Right atrium auricular region (tissue), 2 donors: ENCODE measurements at places on chromosomes 4 and X.

DNA sequence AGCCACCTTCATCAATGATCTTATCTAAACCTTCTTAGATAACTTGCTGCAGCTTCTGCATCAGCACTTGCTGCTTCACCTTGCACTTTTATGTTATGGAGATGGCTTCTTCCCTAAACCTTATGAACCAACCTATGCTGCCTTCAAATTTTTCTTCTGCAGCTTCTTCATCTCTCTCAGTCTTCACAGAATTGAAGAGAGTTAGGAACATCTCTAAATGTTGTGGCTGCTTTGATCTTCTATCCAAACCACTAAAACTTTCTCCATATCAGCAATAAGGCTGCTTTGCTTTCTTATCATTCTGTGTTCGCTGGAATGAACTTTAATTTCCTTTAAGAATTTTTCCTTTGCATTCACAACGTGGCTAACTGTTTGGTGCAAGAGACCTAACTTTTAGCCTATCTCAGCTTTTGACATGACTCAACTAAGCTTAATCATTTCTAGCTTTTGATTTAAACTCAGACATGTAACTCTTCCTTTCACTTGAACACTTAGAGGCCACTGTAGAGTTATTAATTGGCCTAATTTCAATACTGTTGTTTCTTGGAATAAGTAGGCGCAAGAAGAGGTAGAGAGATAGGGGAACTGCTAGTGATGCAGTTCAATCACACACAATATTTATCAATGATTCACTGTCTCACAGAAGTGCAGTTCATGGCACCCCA is 36.1 kb upstream of the CORIN start:
- no peak for DNase-seq

- no peak for DNase-seq
These were observed 231.0 kb downstream of the LDB2 start for GRCh38 chr4:16667464-16667863.

GRCh38 chr4:91751961-91752360 is 551.8 kb upstream of the GRID2 start:
- no peak for DNase-seq

GRCh38 chr4:147682755-147683154 is 1.2 kb downstream of the PRMT9 start:
- no peak for DNase-seq

GRCh38 chrX:65203545-65203944 is 227.3 kb upstream of the ZC4H2 start:
- no peak for DNase-seq

GRCh38 chr4:186342582-186342981 is 76.6 kb downstream of the F11 start:
- DNase-seq = no peak

GRCh38 chr4:126306152-126306869 is 991.6 kb downstream of the FAT4 start:
- DNase-seq = peak; percentile 67

DNA sequence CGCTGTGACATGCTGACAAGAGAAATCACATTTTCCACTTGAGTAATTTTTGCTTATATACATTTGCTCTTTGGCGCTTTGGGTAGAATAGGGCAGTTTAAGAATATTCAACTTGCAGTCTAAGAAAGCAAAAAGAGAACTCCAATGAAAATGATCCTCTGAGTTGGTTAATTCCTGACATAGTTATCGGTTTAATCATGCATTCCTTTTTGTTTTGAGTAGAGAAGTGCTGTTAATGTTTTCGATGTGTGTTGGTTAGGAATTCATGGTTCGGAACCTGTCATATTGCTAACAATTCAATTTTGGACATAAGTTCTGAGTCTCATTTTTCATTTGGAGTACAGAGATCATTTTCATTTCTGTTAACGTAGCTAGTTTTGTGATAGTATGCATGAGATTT is 700.6 kb upstream of the PITX2 start:
- no peak for DNase-seq

GRCh38 chrX:130799393-130799792 is 103.6 kb downstream of the ENOX2 start:
- no peak for DNase-seq

GRCh38 chrX:13208281-13208935 is 111.4 kb downstream of the ATXN3L start:
- no peak for DNase-seq

GRCh38 chr4:151436093-151436518 is 27.1 kb downstream of the FHIP1A start:
- no peak for DNase-seq

- no peak for DNase-seq
These were observed 48.1 kb downstream of the DCLK2 start for GRCh38 chr4:150126201-150126863.

DNA sequence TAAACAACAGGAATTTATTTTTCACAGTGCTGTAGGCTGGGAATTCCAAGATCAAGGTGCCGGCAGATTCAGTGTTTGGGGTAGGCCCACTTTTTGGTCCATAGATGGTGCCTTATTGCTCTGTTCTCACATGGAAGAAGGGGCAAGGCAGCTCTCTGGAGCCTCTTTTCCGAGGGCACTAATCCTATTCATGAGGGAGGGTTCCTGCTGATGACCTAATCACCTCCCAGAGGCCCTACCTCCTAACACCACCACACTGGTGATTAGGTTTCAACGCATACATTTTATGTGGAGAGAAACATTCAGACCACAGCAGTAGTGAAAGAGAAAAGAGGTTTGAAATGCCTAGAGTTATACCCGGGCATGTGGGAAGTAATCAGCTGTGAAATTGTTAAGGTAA is 1.4 kb upstream of the POLA1 start:
- no peak for DNase-seq

DNA sequence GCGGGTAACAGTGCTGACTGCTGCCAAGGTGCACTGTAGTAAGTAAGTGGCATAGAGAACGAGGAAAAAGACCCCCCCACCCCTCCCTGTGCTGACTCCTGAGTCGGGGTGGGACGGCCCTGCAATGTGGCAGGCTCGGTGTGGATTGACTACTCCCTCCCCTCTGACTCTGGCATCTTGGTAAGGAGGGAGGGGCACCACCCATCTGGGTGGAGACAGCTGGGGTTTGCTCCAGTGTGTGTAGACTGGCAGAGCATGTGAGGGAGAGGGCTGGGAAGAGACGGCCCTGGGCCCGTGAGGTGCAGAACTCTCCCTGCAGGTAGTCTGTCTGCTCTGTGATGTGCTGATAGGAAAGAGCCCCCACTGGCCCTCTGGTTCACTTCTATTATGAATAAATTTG is 31.0 kb downstream of the NSG1 start:
- no peak for DNase-seq

- no peak for DNase-seq
These were observed 50.1 kb downstream of the CENPVL3 start for GRCh38 chrX:51568586-51568985.

DNA sequence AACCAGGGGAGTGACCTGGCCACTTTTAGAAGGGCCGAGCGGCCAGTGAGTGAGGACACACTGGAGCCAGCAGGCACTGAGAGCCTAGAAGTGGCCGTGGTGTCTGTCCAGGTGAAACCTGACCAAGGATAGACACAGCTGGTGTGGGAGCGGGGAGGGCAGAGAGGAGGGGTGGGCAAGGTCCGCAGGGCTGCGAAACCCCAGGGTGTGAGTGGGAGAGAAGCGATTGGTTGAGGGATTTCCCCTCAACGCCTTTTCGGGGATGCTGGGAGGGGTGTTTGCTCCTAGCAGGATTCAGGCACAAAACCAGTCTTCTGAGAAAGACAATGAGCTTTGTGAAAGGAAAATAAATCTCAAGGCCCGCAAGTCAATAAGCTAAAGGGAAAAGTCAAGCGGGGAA is 33.2 kb upstream of the ARSD start:
- no peak for DNase-seq

- DNase-seq = no peak
These were observed 14.4 kb upstream of the FAM9A start for GRCh38 chrX:8815460-8816065.
